ENCODE measurements at places on chromosomes 11 and 22.

DNA sequence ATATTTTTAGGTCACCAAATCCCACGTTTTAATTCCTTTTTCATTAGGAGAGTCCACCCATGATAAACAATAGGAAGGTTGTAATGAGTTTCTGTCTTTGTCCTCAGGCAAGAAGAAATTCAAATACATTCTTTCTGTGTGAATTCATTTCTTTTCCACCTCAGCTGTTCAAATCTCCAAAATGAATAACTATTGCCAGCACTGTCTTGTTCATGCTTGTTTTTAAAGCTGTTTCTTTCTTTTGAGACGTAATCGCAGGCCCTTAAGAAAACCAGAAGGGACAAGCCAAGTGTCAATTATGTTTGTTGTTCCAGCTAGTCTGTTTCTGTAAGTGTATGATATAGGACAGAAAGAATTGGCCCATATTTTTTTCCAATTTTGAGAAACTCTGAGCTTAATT, 20.2 kb downstream of the MMP27 start:
- no peak for DNase-seq

DNA sequence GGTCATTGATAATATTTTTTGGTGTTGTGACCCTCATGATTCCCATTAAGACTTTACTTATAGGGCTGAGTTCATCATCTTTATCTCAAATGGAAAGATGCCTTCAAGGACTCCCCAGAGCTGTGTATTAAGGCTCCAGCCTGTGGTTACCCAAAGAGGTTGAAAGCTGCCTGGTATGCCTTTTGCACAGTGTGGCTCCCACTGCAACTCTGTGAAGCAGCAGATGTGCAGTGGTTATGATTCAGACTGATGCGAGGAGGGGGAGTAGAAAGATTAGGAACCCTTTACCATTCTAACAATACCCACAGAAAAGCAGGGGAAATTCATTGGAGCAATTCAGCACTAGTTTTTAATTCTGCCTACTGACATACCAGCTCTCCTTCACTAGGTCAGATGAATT, 560.0 kb downstream of the INSC start:
- no peak for DNase-seq

GRCh38 chr11:126719740-126720139, 280.8 kb downstream of the KIRREL3 start:
- DNase-seq: no peak

- DNase-seq: no peak
These were observed 9.1 kb downstream of the PIWIL4 start for GRCh38 chr11:94576306-94576705.

DNA sequence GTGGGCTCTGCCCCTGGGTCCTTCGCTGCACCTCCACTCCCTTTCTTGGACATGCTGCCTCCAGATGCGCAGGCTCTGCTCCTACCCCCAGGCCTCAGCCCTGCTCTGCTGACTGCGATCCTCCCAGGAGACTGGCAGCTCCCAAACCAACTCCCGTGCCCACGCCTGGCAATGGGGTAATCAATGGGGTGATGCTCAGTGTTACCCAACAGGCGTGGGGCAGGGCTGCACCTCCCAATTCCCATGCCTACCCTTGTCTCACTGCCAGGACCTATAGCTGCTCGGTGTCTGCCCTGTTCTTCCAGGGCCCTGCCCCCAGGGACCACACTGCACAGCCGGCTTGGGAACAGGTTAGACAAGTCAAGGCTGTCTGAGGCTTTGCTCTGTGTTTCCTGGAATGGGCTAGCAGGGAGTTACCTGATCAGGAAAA, at the start of gene ALDH3B2:
Gene ALDH3B2 (minus strand): TSS at position 182 of the 430 bp plus-strand sequence. CDS start 7,688 bp downstream, outside the sequence.
- DNase-seq: no peak

DNA sequence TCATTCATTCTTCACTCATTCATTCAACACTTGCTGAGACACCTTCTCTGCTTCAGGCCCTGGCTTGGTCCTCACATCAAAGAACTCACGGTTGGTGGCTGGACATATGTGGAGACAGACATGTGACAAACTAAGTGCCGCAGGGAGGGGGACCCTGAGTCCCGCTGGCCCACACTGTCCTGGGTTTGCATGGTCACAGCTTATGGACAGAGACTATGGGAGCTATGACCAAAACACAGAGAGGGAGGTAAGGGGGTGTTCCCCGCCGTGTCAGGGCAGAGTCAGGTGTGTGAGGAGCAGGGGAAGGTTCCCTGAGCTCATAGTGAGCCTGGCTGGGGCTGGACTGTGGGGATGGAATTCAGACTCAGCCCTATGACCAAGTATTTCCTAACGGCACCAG, 123.1 kb downstream of the MPPED1 start:
- no peak for DNase-seq

- DNase-seq: no peak
These were observed 3.3 kb downstream of the PCF11 start for GRCh38 chr11:83159902-83160865.

DNA sequence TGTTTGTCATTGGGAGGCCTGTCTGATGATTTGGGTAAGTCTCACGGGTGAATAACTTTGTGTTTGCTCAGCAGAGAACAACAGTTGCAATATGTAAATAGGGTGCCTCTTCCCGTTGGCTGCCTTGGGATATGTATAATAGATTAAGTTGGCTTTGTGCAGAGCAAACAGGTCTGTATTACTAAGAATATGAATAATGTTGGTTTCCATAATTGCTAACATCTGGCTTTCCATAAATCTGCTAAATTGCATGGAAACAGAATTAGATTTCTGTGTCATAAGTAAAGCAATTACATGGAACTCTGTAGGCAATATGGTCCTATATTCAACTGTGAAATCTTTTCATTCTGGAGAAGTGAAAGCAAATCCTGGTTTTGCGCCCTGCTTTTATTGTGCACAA, 636.0 kb upstream of the ANO5 start:
- DNase-seq: no peak

- DNase-seq: no peak
These were observed 36.1 kb upstream of the SMCO4 start for GRCh38 chr11:93579187-93579751.

DNA sequence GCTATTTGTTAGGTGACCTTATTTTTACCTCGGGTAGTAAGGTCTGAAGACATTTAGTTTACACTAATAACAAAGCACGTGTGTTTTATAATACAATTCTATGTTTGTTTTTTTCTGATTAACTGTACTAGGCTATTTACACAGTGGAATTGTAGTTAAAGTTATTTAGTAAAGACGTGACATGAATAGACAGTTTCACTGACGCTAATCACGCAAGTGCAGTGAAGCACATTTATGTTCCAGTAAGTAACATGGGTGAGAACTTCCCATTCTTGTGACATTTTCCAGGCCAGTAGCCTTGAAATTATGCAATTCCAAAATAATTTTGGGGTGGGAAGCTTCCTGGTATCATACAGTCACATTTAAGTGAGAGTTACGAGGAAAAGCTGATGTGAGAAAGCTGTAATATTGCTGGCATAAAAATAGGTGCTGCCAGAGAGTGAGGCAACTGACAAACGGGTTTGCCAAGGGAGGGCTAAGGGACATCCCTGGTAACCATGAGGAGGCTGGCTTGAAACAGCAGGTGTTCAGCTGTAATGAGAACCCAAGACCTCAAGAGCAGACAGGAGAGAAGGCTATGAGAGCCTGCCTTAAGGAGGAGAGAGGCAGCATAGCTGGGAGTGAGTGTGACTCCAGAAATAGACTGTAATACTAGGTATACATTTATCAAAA, 378.8 kb downstream of the DCDC1 start:
- no peak for DNase-seq

GRCh38 chr11:10204021-10204420, 90.0 kb downstream of the SBF2 start:
- DNase-seq: no peak

DNA sequence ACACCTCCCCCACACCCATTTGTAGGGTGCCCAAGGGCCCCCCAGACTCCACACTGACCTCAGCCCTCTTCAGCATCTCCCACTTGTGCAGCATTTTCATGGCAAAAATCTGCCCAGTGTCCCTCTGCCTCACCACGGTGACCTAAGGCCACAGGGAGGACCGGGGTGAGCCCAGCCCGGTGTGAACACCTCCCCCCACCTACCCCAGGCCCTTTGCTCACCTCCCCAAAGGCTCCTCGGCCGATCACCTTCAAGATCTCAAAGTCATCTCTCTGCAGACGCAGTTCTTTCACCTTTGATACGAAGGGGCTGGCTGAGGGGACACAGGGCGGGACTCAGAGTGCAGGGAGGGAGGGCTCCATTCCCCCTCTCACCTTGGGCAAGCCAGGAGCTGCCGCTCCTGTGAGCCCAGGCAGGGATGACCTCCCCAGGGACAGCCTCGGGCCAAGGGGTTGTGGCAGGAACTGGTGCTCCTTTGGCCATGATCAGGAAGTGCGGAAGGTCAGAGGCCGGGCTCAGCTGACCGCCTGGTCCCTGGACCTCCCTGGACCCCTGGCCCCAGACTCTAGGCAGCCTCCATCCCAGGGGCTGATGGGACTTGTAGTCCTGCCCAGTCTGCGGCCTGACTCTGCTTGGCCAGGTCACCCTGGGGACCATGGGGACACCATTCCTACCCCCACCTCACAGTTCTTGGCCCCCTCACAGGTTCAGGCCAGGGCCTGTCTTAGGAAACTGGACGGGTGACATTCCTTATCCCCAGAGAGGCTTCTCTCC, 2.7 kb downstream of the CDC42BPG start:
- DNase-seq: no peak

GRCh38 chr22:20316844-20317401, 2.9 kb downstream of the DGCR6L start:
- no peak for DNase-seq

GRCh38 chr11:16977994-16978315, 36.3 kb downstream of the PLEKHA7 start:
- no peak for DNase-seq

DNA sequence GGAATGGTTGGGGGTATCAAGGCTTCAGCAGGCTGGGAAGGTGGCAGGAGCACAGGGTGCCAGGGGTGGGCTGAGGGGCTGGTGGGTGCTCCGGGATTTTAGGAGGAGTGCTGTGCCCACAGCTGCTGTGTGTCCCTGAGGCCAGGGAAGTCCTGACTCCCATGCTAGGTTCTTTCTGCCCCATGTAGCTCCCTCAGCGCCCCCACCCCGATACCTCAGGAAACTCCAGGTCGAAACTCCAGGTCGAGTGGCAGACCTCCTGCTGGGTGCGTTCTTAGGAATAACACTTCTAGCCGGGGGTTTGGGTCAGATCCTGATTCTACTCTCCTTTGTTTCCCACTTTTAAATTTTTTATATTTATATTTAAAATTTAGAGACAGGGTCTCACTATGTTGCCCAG, 8.3 kb downstream of the AP2A2 start:
- no peak for DNase-seq

DNA sequence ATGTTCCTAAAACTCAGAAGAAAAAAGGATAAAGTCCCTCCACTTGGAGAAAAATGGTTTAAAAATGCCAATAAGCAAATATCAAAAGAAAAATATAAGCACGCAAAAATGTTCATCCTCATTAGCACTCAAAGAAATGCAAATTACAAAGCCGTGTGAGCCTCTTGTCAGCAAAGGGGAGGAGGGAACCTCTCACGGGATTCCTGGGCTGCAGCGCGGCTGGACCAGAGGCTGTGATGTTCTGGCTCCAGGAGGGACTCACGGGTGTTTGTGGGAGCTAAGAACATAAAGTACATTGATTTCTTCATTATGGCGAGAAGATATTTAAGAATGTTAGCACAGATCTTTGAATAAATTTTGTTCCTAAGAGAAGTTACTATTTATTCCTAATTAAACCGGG, 1451.2 kb downstream of the BRD1 start:
- DNase-seq: no peak

DNA sequence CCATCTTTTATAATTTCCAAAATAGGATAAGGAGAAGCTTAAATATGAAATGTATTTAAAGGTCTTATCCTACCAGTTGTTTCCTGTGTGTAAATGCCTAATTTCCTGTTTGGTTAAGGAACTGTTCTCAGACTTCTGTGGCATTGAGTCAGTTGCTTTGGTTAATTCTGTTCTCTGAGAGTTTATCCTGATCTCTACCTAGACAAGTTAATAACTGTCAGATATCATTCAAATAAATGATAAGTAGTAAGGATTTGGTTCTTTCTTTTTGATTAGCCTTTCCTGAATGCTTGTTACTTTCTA, 39.5 kb downstream of the CTNND1 start:
- DNase-seq: no peak

DNA sequence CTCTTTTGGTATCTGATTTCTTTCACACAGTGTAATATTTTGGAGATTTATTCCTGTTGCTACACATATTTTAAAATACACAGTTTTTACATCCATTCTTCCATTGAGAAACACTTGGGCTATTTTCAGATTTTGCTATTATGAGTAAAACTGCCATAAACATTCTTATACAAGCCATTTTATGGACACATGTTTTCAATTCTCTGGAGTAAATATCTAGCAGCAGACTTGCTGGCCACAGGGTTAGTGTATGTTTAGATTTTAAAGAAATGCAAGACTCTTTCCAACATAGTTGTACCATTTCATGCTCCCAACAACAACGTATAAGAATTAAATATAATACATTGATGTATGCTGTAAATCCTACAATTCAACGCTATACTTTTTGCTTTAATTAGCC, 360.8 kb upstream of the PITPNB start:
- DNase-seq: no peak

- no peak for DNase-seq
These were observed 212.0 kb upstream of the CHORDC1 start for GRCh38 chr11:90434858-90435257.

DNA sequence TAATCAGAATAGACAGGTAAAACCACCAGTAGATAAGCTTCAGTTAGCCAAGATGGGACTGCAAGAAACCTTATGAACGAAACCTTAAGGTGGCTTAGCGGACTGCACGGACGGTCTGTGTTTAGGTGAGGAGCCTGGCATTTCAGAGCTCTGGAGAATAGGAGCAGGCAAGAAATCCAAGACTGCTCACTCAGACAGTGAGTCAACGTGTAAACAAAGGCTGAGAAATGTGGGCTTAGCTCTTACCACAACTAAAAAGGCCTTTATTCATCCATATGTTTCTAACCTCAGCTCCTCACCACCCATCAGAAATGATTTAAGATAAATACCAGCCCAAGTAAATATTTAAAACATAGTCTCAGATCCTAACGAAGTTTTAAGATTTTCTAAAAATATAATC, 657.7 kb downstream of the OPCML start:
- no peak for DNase-seq

DNA sequence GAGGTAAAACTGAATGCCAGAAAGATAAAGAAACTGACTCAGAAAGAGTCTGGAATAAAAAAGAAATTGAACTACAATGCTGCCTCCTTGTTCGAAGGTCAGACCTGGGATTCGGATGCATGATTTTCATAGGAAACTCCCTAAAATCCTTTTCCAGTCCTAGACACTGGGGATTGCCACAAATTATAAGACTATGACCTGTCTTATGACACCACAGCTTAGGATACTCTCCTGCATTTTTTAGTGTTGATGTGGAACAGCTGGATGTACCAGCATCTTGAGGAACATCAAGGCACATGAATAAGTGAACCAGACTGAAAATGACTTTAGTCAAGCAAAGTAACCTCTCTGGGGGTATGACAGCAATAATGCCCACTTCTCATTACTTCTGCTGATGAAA, 9.0 kb downstream of the KIRREL3 start:
- DNase-seq: no peak

GRCh38 chr11:1171223-1171984, 13.7 kb downstream of the MUC5AC start:
- no peak for DNase-seq
